Mammary epithelial cell (primary cell): ENCODE measurements at places on chromosomes 12 and 14. TPM values are rescaled to one million over a fixed set of nuclear protein-coding genes. Genes with fewer than 3 reads are reported as not detected.

The CEP290 gene
- total RNA-seq: 20.0 and 24.3 TPM in 2 replicates

The CEBPE gene
- total RNA-seq: not detected

The HVCN1 gene
- total RNA-seq: 0.33 TPM

The FOXN4 gene
- not detected in 2 replicates for total RNA-seq

The LBHD2 gene
- total RNA-seq: not detected

The RFLNA gene
- total RNA-seq: not detected

The CALCOCO1 gene
- total RNA-seq: 127 TPM

The SLC6A12 gene
- not detected in 2 replicates for total RNA-seq

The PTGER2 gene
- total RNA-seq: 0.49 TPM in 1 of 2 replicates, not detected in the other

The KRT72 gene
- total RNA-seq: not detected in 2 replicates

The CLEC7A gene
- total RNA-seq: not detected

The FGD6 gene
- total RNA-seq: 39.3 TPM

The MANSC4 gene
- not detected for total RNA-seq

The OR4E2 gene
- not detected in 2 replicates for total RNA-seq

The OTX2 gene
- not detected in 2 replicates for total RNA-seq
